A549 (cell line): ENCODE measurements at places on chromosomes 1 and 21. TPM values are rescaled to one million over a fixed set of nuclear protein-coding genes. Genes with fewer than 3 reads are reported as not detected.

The COL18A1 gene
- 76.7 to 89.7 TPM (median 88.4 TPM) in 3 replicates for polyA plus RNA-seq

The NOS1AP gene
- 0.25 to 0.34 TPM (median 0.25 TPM) in 3 replicates for polyA plus RNA-seq

The C8A gene
- polyA plus RNA-seq = not detected in 3 replicates

The SOX13 gene
- 6.8 to 7.3 TPM (median 7.0 TPM) in 3 replicates for polyA plus RNA-seq

The DYNLT5 gene
- not detected in 3 replicates for polyA plus RNA-seq

The KRTAP6-2 gene
- polyA plus RNA-seq = not detected in 3 replicates

The RHBG gene
- polyA plus RNA-seq = 0.08 TPM in 1 of 3 replicates, not detected in the others

The RASSF5 gene
- 1.4 to 2.2 TPM (median 1.9 TPM) in 3 replicates for polyA plus RNA-seq

The REN gene
- polyA plus RNA-seq = not detected in 3 replicates

The SH3D21 gene
- polyA plus RNA-seq = 1.1 to 1.6 TPM (median 1.4 TPM) in 3 replicates

The CLEC20A gene
- polyA plus RNA-seq = not detected in 3 replicates

The TIPRL gene
- 31.6 to 38.3 TPM (median 34.4 TPM) in 3 replicates for polyA plus RNA-seq

The HCN3 gene
- polyA plus RNA-seq = 5.3 to 8.1 TPM (median 7.6 TPM) in 3 replicates

The RAB4A gene
- 31.0 to 31.7 TPM (median 31.5 TPM) in 3 replicates for polyA plus RNA-seq

The CCDC190 gene
- polyA plus RNA-seq = not detected in 3 replicates

The ATP6V1G3 gene
- not detected in 3 replicates for polyA plus RNA-seq

The IVL gene
- polyA plus RNA-seq = not detected in 3 replicates

The INAVA gene
- 38.6 to 50.2 TPM (median 43.7 TPM) in 3 replicates for polyA plus RNA-seq

The FCRL1 gene
- polyA plus RNA-seq = not detected in 3 replicates

The VTCN1 gene
- polyA plus RNA-seq = 0.04 to 0.18 TPM (median 0.16 TPM) in 3 replicates

The OR6N1 gene
- not detected in 3 replicates for polyA plus RNA-seq

The CD1E gene
- not detected in 3 replicates for polyA plus RNA-seq

The SDE2 gene
- polyA plus RNA-seq = 8.4 to 9.2 TPM (median 8.8 TPM) in 3 replicates

The RGSL1 gene
- polyA plus RNA-seq = not detected in 3 replicates

The CSMD2 gene
- not detected in 3 replicates for polyA plus RNA-seq

The KCNH1 gene
- polyA plus RNA-seq = 5.1 to 5.7 TPM (median 5.3 TPM) in 3 replicates

The OR6K3 gene
- not detected in 3 replicates for polyA plus RNA-seq

The C8B gene
- polyA plus RNA-seq = not detected in 3 replicates

The TRIM67 gene
- polyA plus RNA-seq = 0.23 to 0.50 TPM (median 0.26 TPM) in 3 replicates

The AMY1C gene
- polyA plus RNA-seq = not detected in 3 replicates

The AVPR1B gene
- not detected in 3 replicates for polyA plus RNA-seq

The MRAP gene
- not detected in 3 replicates for polyA plus RNA-seq

The SLAMF7 gene
- polyA plus RNA-seq = 1.8 to 2.2 TPM (median 2.0 TPM) in 3 replicates

The LHX8 gene
- 1.8 to 3.3 TPM (median 3.0 TPM) in 3 replicates for polyA plus RNA-seq

The GPR89B gene
- 4.7 to 7.0 TPM (median 6.0 TPM) in 3 replicates for polyA plus RNA-seq

The MLLT11 gene
- 26.0 to 28.2 TPM (median 26.5 TPM) in 3 replicates for polyA plus RNA-seq

The TEX38 gene
- polyA plus RNA-seq = not detected in 3 replicates
